Foreskin fibroblast (primary cell): ENCODE measurements at places on chromosomes 5 and 9.

- peak; percentile 50 for DNase-seq
These were observed 47.5 kb downstream of the SLC22A5 start for GRCh38 chr5:132417010-132417439.

- peak; percentile 81 for DNase-seq
These were observed 561.3 kb upstream of the WWC1 start for GRCh38 chr5:167730121-167730520.

DNA sequence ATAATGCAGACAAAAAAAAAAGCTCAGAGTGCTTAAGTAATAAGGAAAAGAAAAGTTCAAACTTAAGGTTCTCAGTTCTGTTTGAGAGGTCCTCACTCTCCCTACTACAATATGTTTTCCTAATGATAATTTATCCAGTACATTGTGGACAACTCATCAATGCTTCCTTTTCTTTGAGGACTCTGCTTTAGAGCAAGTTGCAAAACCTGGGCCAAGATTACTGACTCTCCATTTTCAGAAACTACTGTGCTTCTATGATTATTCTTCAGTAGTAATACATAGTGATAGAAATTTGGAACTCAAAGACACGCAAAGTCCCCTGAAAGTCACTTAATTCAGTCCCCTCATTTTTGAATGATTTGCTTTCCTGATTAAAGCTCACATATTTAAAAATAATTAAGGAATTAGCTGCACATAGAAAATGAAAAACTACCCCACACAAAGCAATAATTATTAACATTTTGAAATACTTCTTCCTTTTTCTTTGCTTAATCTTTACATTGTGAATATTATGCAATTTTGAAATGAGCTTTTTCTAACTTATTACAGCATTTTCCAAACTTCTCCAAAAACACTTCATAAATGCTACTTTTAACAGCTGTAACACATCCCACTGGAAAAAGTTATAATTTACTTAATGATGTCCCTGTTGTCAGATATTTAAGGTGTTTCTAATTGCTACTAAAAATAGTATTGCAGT lies 11.2 kb downstream of the CDKN2A start:
- DNase-seq = no peak

DNA sequence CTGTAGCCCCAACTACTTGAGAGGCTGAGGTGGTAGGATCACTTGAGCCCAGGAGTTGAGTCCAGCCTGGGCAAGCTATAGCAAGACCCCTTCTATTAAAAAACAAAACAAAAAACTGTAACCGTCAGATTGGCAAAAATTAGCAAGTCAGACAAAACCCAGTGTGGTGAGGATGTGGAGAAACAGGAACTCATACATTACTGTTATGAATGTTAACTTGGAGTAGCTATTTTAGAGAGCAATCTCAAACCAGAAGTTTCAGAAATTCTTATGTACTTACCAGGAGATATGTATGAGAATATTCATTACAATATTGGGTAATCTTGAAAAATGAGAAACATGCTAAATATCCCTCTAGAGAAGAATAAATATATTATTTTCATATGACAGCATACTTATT lies 120.3 kb downstream of the INVS start:
- no peak for DNase-seq

GRCh38 chr5:35009019-35009418 lies 38.7 kb downstream of the AGXT2 start:
- DNase-seq = no peak

DNA sequence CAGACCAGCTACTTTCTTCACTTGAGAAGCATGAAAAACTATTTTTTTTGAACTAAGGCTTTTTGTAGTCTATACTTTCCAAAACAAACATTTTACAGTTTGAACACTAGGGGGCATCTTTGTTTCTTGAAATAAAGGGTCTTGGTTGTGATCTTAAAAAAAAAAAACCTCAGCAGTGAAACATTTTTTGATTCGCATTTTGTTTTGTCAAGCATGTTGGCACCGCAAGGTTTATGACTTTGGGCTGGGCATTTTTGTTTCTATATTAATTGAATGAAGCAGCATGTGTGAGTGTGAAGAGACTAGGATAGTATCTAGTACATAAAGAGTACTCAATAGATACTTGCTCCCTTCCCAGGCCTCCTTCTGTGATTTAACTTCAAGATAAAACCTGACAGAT lies 31.6 kb upstream of the ACOT12 start:
- DNase-seq = no peak
